Stimulated activated CD8-positive, alpha-beta memory T cell treated with anti-CD3 and anti-CD28 coated beads, Interleukin-15, amount 100 ng/mL, for 4 hours (primary cell): ENCODE measurements at places on chromosomes 12 and 14.

- no peak for DNase-seq
Observed at GRCh38 chr12:65943388-65944137, 119.3 kb downstream of the HMGA2 start.

DNA sequence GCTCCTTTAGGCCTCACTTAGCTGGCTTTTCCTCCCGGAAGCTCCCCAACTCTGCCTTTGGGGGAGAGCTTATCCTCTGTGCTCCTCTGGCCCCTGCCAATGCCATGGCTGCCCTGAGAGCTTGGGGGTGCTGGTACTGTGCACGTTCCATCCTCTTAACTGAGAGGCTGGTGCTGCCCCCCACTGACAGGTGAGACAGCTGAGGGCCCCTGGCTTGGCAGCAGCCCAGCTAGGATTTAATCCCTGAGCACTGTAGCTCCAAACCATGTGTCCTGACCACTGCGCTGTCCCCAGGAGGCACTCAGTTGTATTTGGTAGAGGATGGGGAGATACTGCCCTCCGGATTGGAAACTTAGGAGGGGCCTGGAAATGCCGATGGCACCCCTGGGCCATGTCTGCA is 46.1 kb downstream of the UBE3B start:
- DNase-seq: no peak

GRCh38 chr14:60485598-60486251 is at the start of gene C14orf39:
Gene C14orf39 (minus strand): TSS chr14:60486063. CDS start chr14:60485078, 985 bp downstream.
- DNase-seq: no peak

GRCh38 chr12:102300824-102301461 is 103.3 kb upstream of the PMCH start:
- DNase-seq: no peak

- DNase-seq: no peak
Observed at GRCh38 chr12:131357920-131358319, 353.0 kb upstream of the SFSWAP start.

DNA sequence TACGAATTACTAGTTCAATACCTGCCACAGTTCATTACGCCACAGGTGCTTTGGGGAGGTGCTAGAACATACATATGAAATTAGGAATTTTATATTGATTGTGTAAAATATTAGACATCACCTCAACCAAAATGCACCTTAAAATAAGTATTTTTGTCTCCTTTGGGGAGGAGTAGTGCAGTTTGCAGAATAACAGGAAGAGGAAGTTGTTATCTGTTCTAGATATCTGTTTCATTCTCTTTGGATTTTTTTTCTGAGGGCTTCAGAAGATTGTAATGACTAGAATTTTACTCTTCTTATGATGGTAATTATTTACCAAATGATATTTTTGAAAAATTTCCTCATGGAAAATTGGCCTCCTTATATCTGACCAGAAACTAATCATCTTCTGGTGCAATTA is 9.9 kb upstream of the GYS2 start:
- no peak for DNase-seq

- DNase-seq: no peak
Observed at GRCh38 chr12:14283489-14284144, 81.9 kb upstream of the ATF7IP start.

- DNase-seq: no peak
Observed at GRCh38 chr12:24814379-24815113, 134.4 kb downstream of the BCAT1 start.

- DNase-seq: no peak
Observed at GRCh38 chr12:93146263-93146939, 217.3 kb upstream of the EEA1 start.

DNA sequence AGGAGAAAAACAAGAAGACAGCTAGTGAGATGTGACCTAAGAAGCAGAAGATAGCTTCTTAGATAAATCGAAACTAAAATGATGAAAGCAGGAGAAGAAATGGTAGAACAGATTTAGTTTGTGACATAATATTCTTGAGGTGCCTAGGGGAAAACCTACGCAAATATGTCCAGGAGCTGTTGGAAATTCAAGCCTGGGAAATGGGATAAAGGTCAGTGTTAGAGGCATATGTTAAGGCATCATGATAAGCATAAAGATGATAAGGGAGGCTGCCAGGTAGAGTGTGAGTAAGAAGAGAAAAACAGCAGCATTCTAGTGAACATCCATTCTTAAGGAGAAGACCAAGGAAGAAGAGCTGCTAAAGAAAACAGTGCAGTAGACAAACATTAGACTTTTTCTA is 109.6 kb upstream of the LGR5 start:
- DNase-seq: no peak

DNA sequence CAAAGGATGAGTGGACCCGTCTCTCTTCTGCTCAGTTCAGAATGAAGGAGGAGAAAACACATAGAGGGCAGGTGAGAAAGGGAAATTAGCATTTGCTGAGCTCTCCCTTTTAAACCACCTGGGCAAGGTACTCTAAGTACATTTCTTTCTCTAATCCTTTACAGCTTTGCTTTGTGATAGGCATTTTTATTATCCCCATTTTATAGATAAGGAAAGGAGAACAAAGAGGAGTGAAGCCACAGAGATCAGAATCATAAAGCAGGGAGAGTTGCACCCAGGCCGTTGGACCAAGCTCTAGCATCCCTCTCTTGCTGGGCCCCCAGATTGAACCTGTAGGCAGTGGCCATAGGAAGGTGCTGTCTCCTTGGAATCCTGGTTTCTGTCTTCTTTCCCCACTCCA is 47.0 kb downstream of the VCPKMT start:
- no peak for DNase-seq

GRCh38 chr14:105733081-105734065 is 207.0 kb downstream of the TMEM121 start:
- no peak for DNase-seq

DNA sequence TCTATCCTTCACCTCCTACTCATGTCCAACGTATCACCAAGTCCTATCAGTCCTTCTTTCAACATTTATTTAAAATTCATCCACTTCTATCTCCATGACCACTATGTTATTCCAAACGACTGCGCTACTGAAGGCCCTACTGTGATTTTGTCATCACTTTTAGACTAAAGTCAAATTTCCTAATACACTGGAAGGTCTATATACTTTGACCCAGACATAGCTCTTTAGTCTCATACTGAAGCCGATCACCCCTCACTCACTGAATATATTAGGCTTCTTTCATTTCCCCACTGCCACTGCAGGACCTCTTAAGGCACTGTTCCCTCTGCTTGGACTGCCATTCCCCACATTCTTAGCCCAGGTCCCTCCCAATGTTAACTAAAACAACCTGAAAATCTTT is 25.6 kb downstream of the SLC38A4 start:
- no peak for DNase-seq

DNA sequence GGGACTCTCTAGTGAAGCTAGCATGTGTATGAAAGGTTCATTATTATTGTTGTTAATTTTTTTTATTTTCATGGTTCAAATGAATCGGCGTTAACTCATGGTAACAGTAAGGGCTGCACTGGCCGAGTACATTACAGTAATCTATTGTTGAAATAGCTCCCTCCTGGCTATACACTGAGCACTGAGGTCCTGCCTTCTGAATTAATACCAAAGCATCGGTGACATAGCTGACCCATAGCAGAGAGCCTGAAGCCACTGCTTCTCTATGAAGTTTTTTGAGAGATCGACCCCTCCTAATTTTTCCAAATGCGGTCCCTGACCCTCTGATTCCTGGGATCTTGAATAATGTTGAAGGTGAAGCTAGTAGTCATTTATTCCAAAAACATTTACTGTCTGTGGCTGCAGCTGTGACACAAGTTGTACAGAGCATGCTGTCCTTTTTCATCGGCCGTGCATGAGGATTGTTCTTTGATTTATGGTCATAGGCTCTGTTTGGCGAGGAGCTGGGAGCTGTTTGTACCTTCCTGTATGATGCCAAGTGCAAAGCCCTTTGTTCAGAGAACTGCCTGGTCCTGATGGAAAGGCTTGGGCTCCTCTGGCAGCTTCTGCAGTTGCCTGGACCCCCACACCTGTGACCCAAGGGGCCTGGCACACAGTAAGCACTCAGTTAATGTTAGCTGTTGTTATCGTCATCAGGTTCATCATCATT is 486.5 kb downstream of the EGLN3 start:
- DNase-seq: no peak

DNA sequence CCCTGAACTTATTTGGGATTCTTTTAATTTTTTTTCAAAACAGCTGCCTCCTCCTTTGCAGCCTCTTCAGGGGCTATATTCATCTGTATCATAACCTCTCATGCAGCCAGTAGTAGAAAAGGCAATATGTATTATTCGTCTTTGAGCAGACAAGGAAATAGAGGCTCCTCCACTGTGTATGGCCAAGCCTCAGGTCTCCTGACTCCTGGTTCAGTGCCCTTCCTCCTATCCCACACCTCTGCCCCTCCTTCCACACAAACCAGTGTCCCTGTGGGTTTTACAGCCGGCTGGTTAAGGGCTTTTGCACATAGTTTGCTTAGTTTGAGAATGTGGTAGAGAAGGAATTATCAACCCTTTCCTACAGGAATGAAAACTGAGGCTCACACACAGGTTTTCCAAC is 8.8 kb upstream of the ACVRL1 start:
- no peak for DNase-seq

DNA sequence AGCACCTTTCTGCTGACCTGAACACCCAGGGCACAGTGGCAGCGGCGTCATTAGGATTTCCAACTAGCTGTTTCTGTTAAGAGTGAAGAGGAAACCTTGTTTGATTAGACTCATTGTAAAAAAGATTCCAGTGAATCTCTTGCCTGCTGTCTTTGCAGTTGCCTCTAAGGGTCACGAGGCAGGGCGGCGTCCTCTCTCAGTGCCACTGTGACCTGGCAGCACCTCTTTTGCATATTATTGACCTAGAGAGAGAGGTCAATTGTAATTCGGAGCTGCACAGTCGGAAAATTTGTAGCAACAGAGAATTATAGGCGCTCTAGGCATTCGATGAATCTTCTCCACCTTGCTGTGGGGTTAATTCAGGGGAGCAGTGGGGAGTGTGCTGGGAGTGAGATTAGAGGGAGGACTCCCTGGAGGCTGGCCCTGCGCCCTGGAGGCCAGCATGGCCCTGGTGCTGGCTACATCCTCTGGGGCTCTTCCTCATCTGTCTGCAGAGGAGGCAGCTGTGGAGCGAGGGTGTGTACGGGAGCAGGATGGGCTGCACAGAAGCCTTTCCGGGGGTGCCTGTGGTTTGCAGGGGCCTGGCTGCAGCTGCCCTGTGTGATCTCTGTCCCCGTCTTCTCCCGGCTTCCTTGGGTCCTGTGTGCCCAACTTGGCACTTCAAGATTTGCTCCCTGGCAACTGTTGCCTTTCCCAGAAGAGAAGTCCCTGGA is 14.3 kb downstream of the PACS2 start:
- no peak for DNase-seq

DNA sequence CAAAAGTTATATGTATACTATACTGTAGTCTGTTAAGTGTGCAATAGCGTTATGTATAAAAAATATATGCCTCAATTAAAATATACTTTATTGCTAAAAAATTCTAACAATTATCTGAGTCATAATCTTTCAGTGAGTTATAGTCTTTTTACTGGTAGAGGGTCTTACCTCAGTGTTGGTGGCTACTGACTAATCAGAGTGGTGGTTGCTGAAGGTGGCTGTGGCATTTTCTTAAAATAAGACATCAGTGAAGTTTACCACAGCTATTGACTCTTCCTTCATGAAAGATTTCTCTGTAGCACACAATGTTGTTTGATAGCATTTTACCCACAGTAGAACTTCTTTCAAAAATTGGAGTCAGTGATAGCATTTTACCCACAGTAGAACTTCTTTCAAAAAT is 23.4 kb downstream of the POLR3B start:
- DNase-seq: no peak

- DNase-seq: no peak
Observed at GRCh38 chr12:111753144-111753881, 13.4 kb upstream of the ALDH2 start.

DNA sequence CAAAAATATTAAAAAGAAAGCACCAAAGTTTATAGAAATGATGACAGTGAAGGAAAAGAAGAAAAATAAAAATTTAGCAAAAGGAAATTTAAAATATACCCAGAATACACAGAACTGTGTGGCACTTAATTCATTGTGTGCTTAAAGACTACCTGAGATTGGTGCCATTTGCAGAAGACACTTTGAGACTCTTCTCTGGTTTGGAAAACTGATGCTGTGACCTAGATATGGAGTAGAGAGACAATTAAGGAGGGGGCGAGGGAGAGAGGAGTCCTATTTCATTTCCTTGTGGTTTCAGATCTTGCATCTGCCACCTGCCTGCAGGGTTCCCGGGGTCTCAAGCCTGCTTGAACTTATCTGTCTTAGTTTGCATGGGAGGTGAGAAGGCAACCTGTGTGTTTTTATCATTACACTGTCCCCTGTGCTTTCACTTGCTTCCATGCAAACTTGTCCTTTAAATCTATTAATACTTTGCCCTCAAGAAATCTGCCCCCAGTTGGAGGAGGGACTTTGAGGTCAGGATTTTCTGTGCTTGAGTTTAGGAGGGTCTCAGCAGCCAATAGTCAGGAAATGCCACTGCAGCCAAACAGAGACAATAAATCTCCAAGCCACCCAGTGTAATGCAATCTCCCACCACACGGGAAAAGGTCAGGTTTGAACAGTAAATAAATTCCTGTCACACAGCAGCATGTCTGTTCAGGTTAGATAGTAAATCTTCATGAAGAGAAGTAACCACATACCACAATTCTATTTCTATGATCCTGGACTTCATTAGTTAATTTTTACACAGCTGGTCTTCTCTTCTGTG is 119.4 kb downstream of the CAND1 start:
- no peak for DNase-seq

DNA sequence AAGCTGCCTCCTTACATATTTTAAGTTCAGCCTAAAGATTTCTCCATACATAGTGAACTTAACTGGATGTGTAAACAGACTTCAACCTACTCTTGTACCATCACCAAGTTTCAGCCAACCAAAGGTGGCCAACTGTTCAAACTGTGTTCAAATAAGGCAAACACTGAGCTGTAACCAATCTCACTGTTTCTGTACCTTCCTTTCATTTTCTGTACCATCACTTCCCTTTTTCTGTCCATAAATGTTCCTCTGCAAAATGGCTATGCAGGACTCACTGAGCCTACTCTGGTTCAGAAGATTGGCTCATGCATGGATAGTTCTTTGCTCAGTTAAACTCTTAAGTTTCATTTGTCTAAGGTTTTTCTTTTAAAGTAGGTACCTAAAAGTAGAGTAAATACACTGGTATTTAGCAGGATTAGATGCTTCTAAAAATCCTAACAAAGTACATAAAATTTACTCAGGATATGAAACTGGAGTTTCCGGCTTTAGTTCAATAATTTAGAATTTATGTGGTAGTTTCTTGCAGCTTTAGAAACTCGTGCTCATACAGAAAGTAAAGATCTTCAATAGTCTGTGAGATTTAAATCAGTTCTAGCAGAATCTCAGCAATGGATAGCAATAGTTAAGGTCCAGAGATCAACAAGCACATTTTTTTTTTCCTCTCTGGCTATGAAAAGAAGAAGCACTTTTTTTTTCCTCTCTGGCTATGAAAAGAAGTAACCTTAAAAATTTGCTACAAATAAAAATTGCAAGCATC is 282.0 kb upstream of the PPFIA2 start:
- no peak for DNase-seq
